IMR-90 (cell line): ENCODE measurements at places on chromosomes 5 and 9. TPM values are rescaled to one million over a fixed set of nuclear protein-coding genes. Genes with fewer than 3 reads are reported as not detected.

DNA sequence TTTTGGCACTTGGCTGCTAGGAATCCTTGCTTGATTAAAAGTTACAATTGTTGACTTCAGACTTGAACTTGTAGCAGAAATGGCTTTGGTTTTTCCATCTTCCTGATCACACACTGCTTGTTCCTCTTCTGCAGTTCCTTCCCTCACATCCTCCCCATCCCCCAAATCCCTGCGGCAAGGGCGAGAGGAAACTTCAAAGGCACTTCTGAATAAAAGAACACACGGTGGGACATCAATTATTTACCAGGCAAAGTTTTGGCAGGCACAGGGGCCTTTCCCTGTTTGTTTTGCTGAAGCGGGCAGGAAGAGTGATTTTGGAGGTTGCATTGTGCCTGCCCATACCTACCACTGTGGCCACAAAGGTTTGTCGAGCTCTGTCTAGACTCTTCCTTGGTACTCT, 260.9 kb downstream of the KIF4B start:
- no peak for DNase-seq

DNA sequence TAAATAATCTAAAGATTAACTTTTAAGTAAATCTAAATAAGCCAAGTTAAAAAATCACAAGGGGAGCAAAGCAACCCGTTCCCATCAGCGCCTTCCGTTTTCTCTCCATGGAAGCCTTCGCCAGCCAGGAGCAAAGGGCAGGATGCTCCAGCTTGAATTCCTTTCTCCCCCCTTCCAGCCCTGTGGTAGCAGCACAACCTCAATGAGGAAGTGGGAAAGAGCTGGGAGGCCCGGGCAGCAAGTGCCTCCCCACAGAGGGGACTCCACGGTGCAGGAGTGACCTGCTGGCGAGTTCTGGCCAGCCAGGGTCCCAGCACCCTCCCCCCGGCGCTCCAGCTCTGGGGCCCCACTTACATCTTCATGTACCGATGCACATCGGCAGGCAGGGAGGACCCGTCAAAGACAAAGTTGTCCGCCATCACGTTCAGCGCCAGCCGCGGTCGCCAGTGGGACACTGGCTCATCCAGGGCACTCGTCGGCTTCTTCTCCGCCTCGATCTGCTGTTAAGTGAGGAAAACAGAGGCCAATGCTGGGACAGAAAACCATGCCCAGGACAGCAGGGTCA, 6.3 kb downstream of the CLPTM1L start:
- DNase-seq, result no peak

ANXA6 gene
- 610 and 633 TPM in 2 replicates for total RNA-seq

DNA sequence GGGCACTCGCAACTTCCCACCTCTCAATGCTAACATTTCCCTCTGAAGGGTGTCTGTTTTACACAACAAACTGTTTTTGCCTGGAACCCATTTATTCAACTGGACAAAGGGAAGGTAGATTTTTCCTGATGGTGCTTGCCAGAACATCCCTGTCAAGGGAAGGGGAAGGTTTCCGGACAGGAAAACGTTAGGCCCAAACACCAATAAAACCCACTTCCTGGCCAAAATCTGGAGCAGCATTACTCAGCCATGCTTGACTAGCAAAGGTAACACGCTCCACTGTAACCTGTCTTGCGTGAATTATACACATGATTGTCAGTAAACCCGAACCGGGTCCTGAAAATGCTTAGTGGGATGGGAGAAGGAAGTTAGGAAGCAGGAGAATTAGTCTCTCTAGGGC, 90.2 kb downstream of the SAXO1 start:
- DNase-seq, result no peak

DNA sequence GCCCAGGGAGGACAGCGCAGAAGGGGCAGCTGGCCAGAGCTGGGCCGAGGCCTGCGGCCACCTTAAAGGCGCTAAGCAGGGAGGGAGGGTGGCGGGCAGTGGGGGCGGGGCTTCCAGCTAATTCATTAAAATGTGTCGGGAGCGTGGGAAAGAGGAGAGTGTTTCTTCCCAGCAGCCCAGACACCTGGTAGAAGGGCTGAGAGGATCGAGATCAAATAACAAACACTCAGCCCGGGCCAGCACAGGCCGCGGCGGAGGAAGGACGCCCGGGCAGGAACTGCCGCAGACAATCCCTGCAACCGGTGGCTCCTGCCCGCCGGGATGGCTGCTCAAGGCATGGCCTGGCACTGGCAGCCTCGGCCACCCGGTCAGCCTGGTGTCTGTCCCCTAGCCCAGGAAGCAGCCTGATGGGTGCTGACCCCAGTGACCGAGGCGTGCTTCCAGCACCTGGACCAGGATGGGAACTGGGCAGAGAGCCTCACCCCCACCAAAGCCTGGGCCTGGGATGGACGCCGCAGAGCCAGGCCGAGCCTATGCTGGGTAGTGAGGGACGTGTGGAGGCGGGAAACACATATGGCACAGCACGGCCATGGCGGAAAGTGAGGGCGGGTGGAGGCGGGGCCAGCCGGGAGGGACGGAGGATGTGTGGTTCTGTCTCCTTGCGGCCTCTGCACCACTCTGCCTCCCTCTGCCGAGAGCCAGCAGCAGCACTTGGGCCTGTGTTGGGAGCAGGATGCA, 3.2 kb upstream of the NRARP start:
- no peak for DNase-seq

GRCh38 chr9:98760231-98760630, 36.1 kb downstream of the ANKS6 start:
- DNase-seq, result no peak

GRCh38 chr5:160269017-160269416, 39.7 kb downstream of the FABP6 start:
- DNase-seq, result peak; percentile 91

TLE4 gene
- 76.9 and 78.1 TPM in 2 replicates for total RNA-seq

DNA sequence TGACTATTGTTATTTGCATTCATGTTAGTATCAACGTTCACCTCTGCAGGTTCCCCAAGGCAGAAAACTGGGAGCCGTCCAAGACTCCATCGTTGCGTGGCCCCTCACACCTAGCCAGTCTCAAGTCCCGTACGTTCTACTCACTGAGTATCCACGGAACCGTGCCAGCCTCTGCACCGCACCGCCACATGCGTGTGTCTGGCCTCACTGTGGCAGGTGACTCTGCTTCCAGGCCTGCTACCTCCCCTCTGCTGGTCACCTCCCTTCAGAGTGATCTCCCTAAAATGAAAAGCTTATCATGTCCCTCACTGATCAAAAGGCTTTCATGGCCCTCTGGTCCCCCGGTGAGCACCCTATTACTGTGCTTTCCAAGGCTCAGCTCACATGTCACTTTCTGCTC, 108.1 kb downstream of the GABBR2 start:
- DNase-seq, result no peak

DNA sequence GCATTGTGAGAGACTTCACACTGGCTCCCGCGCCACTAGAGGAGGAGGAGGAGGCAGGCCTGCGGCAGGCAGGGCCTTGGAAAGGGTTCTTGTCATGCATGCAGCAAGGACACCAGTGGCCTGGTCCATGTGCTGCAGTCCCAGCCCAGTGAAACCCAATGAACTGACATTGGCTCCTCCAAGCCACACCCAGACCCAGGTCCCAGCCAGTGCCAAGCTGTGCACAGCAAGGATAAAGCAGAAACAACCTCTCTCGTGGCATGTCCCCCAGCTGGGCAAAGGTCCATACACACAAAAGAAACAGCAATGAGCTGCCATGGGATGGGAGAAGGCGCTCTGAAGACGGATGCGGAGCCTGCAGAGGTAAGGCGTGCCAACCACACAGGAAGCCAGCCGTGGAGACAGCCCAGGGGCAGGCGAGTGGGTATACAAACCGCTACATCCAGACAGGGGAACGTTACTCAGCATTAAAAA, 89.2 kb downstream of the SEMA4D start:
- no peak for DNase-seq

PNPLA7 gene
- total RNA-seq, result under 0.01 TPM in 2 replicates

SPAG8 gene
- 0.28 and 0.72 TPM in 2 replicates for total RNA-seq

NHP2 gene
- total RNA-seq, result 278 and 302 TPM in 2 replicates

DNA sequence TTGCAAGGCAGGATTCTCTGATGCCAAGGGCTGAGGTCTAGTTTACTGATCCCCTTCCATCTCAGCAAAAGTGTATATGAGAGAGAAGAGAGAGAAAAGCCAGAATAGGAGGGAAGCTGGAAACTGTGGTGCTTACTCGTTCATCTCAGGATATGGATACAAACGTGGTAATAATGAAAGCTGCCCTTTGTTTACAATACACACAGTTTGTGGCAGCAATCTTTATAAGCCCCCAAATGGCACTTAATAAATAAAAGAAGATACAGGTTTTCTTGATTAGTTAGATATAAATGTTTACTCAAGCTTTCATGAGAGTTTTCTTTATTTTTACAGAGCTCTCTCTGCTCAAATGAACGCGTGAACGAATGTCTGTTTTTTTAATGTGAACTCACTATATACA, 57.7 kb downstream of the PRDM6 start:
- no peak for DNase-seq

DNA sequence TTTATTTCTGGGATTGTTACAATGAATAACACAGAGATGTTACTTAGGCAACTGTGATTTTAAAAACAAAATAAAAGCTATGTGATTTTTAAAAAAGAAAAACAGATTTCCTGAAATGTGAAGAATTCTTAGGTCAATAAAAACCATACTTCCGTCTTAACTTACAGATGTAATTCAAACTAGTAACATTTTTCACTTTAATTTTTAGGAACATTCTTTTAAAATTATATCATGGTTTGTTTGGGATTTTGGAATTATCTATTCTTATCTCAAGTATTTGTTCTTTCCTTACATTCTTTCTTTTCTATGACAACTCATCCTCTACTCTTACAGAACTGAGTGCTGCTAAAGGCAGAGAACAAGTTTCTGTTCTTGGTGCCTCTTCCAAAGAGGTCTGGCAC, 159.5 kb downstream of the RAPGEF6 start:
- peak; percentile 25 for DNase-seq

C5orf63 gene
- 0.72 and 0.83 TPM in 2 replicates for total RNA-seq

DNA sequence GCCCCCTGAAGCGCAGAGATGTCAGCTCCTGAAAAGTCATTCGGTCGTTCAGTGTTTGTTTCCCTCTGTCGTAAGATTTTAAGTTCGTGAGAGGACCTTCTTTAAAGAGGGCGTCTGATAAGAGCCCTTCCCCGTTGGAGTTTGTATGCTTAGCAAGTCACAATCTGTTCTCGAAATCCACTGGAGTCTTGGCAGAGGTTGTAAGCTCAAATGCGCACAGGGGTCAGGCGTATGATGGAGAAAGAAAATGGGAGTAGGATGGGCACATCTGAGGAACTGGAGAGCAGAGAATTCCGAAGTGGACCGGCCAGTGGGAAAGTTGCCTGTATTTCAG, 710 bp downstream of the HSD17B4 start:
- DNase-seq, result peak; percentile 38

DNA sequence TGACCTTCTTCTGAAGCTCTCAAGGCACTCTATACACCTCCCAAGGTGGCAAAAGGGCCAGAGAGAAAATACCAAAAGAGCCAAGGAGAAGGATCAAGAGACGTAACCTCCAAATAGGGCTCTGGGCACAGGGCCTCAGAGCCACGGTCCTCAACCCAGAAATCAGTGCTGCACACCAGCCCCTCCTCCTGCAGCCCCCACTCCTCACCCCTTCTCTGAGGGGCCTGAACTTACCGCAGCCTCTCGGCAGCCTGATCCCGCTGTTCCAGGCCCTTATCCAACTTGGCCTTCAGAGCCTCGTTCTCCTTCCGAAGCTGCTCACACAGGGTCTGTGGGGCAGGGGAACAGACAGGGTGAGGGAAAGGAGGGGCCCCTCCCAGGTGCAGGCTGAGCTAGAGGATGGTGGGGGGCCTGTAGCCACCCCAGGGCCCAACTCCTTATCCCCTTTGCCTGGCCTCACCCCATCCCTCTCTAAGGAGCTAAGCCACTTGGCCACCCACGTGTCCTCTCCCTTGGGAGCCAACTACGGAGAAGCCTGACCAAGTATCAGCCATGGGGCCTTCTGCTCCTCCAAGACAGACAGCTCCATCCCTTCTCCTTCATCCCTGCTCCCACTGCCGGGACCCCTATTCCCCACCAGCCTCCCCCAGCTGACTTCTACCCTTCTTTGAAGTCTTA, 28.8 kb downstream of the TNIP1 start:
- DNase-seq, result no peak

- DNase-seq, result no peak
Observed at GRCh38 chr5:35483191-35483590, 134.5 kb upstream of the SPEF2 start.

DNA sequence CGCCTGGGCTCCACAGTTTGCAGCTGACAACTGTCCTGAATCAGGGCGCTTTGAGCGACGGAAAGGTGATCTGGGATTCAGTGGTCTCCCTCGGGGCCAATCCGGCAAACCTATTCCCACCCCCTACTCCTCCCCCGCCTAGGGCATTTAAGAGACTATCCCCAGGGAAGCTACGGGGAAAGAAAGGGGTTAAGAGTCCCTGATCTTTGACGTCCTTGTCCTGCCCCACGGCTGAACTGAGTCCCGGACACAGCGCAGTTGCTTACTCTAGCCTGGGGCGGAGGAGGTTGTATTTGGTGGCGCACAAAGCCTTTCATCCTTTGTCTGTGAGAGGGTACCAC, 3.4 kb downstream of the RORB start:
- no peak for DNase-seq

MARVELD2 gene
- 0.54 and 0.83 TPM in 2 replicates for total RNA-seq

DNA sequence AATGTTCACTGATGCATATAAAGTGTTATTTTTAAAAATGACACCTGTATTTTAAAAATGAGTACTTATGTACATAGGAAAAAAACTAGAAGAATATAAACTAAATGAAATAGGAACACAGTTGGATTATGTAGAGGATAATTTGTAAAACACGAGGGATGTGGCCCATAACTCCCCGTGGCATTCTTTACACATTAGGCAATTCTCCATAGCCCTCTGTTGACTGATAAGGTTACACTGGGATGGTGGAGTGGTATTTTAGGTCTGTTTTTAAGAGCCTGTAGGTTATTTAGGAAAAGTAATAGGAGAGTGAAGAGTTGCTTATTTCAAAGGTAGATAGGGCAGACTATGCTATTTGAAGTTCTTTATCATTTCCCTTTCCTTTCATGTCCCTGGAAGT, 1.8 kb downstream of the CAVIN4 start:
- peak; percentile 61 for DNase-seq

DNA sequence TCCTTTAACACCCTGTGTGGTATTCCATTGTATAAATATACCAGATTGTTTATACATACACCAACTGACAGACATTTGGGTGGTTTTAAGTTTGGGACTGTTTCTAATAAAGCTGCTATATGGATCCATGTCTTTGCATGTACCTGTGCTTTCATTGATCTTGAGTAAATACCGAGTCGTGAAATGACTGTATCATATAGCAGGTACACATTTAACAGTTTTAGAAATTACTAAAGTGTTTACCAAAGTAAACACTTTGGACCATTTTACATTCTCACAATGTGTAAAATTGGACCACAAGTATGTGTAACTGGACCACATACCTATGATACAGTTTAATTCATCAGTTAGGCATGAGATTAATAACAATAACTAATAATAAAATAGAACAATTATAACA, 175.2 kb downstream of the FBXL17 start:
- no peak for DNase-seq

GRCh38 chr5:179276838-179277395, 68.3 kb downstream of the ADAMTS2 start:
- DNase-seq, result no peak

GRCh38 chr5:156444753-156445291, 117.9 kb downstream of the SGCD start:
- DNase-seq, result no peak

WASHC1 gene
- 3.0 and 3.1 TPM in 2 replicates for total RNA-seq

GRCh38 chr9:130872912-130873503, 23.6 kb downstream of the QRFP start:
- no peak for DNase-seq

- DNase-seq, result no peak
Observed at GRCh38 chr9:87528969-87529368, 31.3 kb downstream of the DAPK1 start.
